Cortex of kidney (tissue), 1 donor: ENCODE measurements at places on chromosomes 3 and 15.

DNA sequence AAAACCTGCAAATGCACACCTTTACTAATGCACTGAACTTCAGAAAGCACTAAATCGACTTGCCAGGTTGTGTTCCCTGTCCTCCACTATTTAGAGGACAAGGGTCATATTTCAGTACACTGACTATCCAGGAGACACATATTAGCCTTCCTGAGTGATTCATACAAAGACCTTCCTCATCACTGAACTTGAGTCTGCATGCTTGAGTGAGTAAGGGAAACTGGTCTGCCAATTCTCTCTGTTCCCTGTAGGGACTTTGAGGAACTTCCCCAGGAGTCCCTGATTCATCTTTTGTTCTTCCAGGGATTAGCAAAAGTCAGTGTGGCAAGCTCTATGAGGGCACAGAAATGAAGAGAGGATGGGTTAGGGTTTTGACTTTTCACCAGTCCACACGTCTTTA, 565.9 kb downstream of the PDCD6IP start:
- no peak for DNase-seq

DNA sequence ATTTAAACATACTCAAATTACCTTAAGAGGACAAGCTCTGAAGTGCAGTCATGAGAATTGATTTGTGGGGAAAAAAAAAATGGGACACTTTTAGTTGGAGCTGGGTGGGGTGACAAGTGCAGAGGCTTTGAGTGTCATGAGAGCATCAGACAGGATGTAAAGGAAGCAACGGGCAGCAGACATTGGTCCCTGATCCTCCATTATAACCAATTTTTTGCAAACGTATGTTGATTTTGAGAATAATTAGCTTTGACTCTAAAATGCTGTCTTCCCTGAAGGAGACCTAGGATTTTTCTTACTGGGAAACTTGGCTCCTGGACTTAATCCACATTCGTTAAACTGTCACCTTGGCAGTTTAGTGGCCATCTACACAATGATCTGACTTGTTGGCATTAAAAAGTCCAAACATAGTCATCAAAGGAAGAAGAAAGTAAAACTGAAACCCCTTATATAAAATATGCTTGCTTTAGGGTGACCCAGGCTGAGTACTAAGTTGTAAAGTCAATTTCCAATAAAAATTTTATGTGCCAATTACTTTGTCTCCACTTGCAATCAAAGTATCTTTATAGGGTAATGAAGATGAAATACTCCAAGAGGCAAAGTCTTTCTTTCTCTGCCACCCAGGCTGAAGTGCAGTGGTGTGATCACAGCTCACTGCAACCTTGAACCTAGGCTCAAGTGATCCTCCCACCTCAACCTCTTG, 45.6 kb downstream of the BCL2L10 start:
- DNase-seq, result no peak

GRCh38 chr15:38297623-38298388, 45.2 kb downstream of the SPRED1 start:
- no peak for DNase-seq

DNA sequence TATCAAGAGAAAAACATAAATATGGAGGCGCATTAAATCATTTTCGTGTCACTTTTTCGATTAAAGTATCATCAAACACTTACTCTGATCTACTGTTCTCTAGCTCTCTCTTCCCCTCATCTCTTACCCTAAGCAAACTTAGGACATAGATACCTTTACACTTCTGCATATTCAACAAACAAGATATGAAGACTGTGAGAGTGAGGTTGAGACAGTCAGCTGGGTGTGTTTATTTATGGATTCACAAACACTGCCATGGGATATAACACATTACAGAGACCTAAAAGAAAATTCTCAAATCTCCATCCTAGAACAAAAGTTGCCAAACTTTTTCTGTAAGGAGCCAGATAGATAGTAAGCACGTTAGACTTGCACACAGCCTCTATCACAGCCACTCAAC, 85.2 kb upstream of the ZNF385D start:
- no peak for DNase-seq

- DNase-seq, result no peak
Measured at GRCh38 chr15:90425726-90426346, 37.8 kb downstream of the IQGAP1 start.

DNA sequence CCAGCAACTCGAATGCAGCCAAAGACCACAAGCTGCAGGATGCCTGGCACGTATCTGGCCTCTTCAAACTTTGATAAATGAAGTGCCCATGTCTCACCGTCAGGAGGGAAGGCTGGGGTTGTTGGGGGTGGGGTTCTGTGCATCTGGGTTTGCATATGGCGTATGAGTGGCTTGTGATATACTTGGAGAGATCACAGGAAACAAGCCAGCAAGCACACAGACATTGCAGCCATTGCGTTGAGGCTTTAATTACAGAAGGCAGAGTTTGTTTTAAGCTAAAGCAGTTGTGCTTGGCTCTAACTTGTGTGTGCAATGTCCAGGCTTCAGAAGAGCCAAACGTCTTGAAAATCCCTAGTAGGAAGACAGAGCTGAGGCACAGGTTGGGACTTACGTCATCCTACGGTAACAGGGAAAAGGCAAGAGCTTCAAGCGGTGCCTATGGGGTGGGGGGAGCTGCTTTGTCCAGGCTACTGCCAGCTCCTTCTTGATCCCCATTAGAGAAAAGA, 109.2 kb downstream of the ASB7 start:
- no peak for DNase-seq

- DNase-seq, result no peak
Measured at GRCh38 chr15:70401709-70402108, 304.0 kb upstream of the TLE3 start.

DNA sequence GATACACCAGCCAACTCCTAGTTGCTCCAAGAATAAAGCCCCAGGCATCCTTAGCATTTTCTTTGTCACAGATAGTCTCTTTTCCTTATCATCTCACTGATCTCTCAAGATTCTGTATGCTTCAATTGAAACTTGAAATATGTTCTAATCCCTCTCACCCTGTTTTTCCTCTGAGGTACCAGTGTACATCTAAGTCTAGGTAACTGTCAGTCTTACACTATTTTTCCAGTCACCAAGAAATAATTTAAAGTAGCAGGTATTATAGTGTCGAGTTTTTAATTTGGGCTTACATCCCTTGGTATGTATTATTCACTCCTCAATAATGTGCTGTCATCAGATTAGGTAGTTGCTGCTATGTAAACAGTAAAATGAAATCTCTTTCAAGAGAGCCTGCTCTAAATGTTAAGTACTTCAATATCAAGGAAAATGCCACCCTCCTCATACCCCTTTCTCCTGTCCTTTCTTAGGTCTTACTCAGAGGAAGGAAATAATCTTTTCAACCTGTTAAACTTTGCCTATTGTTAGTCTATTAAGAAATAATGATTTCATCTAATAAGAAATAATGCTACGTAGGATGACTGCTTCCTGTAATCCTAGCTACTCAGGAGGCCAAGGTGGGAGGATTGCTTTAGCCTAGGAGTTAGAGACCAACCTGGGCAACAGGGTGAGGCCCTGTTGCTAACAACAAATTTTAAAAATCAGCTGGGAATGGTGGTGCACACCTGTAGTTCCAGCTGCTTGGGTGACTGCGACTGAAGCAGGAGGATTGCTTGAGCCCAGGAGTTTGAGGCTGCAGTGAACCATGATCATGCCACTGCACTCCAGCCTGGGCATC, 39.8 kb downstream of the TSC22D2 start:
- no peak for DNase-seq

- no peak for DNase-seq
Measured at GRCh38 chr3:26293329-26293844, 329.2 kb upstream of the LRRC3B start.

GRCh38 chr3:43695443-43695842, 4.7 kb downstream of the ABHD5 start:
- DNase-seq, result no peak

GRCh38 chr3:67688231-67688630, 33.8 kb upstream of the SUCLG2 start:
- DNase-seq, result no peak

GRCh38 chr3:98180319-98180890, 13.9 kb downstream of the OR5H15 start:
- no peak for DNase-seq

GRCh38 chr15:85753261-85753660, 41.5 kb downstream of the KLHL25 start:
- DNase-seq, result no peak

DNA sequence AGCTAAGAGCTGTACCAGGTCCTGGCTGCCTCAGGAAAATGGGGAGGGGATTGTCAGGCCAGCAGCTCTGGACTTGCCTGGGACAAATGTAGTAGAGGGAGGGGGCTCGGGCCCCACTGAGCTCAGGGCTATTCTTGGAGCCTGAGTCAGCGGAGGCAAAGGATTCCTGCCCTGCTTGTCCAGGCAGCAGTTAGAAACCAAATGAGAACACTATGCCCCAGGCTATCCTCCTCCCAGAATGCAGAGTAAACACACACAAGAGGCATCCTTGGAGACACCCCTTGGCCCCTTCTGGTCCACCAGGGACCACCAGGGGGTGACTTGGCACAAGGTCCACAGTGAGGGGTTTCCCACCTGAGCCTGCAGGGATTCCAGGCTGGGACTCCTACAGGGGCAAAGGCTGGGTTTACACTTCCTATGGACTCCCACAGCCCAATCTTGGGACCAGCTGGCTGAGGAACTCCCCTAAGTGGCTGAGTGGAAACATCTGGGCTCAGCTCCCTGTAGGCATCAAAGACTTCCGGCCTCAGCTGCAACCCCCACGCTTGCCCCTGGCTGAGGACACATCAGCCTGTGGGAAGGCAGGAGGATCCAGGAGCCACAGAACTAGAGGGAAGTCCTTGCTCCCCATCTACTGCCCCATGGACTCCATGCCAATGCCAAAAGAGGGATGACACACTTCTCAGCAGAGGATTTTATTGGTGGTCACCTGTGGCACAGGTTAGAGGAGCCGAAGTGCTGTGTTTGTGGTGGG, 3.4 kb upstream of the COL7A1 start:
- DNase-seq, result no peak

- no peak for DNase-seq
Measured at GRCh38 chr15:47743886-47744285, 26.6 kb downstream of the SEMA6D start.

DNA sequence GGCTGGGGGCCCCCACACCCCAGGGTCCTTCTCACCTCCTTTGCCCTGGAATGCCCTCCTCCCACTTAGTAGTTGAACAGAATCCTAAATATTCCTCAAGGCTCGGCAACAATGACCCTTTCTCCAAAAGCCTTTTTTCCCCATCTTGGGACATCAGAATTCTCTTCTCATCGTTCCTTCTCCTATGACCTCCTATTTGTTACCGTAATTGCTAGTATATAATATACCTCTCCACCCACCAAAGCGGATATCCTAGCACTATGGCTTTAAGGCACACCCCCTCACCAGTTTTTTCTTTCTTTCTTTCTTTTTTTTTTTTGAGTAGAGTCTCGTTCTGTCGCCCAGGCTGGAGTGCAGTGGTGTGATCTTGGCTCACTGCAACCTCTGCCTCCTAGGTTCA, 16.8 kb downstream of the HDAC11 start:
- no peak for DNase-seq

GRCh38 chr15:48178648-48178931, 495 bp upstream of the MYEF2 start:
- no peak for DNase-seq

DNA sequence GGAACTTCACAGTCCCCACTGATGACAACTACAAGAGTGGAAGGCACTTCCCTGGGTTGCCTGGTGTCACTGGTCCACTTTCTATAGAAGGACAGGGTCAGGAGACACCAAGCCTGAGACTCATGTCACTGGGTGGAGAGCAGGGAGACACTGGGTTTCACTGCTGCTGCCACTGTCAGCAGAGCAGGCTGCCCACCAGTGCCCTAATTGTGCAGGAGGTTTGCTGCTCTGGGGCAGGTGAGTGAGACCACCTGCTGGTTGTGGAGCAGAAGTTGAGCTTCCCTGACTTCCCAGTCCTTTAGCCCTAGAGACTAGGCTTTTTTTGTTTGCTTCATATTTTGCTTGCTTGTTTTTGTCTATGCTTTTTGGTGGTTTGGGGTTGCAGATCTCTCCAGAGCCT, 528.4 kb upstream of the RGMA start:
- DNase-seq, result no peak

DNA sequence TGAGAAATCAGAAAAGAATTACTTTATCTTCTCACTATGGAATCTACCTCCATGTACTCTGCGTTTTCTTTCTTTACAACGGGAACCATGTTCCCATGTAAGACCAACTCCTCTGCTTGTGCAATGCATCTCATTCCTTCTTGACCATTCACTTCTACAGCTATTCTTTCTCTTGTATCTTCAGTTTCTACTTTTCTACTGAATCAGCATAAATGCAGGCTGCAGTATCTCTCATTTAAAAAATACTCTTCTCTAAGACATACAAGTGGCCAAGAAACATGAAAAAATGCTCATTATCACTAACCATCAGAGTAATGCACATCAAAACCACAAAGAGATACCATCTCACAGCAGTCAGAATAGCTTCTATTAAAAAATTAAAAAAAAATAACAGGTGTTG, 74.1 kb upstream of the NANOGP8 start:
- DNase-seq, result no peak

DNA sequence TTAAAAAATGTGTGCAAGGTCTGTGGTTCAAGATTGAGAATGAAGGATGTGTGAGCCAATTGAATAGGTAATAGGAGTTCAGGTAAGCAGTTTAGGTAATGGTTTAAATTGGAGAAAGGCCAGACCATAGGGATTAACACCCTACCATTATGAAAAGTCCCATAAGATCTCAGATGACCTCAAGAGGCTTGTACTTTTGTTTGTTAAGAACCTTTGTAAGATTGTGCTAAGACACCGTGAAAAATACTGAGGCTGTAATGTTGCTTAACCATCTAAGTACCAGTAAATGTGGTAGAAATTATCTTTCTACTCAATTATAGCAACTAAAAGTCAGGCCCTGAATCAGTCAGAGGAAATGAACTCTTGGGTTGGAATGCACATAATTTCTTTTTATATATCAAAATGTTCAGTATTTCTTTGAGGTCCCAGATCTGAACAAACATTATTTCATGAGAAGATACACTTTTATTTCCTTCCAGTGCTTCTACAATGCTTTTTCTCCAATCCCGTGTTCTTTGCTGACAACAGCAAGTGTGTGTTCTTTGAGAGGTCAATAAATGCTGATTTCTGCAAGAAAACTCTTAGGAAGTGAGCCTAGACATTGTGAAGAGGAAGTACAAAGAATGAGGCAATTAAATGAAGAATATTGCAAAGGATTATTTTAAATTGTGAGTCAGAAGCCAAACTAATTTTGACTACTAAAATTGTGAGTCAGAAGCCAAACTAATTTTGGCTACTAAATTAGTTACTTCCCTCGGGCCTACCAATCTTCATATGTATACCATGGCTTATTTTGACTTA, 66.4 kb downstream of the TCF12 start:
- no peak for DNase-seq

- DNase-seq, result no peak
Measured at GRCh38 chr3:122907471-122907870, 112.6 kb downstream of the SLC49A4 start.

DNA sequence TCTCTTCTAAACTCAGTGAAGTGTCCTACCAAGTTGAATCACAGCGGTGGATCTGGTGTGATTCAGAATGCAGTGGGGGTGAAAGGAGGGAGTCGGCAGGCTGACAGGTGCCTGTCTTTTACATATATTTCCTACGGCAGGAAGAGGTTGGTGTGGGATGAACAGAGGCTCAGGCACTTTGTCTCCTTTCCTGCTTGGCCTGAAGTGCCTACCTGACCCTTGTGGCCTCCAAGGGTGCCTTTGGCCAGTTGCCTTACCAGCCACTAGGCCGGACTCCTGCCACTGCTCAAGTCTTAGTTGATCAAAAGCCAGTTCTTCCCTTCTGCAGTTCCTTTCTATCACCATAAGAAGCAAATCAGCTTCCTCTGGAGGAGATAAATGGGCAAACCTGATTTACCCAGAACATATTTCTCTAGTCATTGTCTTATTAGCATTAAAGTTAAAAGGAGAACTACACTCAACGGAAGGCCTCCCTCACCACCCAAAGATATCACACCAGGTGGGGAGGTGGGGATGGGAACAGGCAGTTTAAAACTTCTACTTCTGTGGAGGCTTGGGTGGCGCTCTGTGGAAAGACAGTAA, 52.1 kb downstream of the CRTC3 start:
- DNase-seq, result no peak
